ENCODE measurements at places on chromosomes 2 and 18.

- DNase-seq = no peak
These were observed 100.1 kb upstream of the ST3GAL5 start for GRCh38 chr2:85988914-85989270.

- DNase-seq = no peak
These were observed 1846.4 kb upstream of the PIK3C3 start for GRCh38 chr18:40108596-40108995.

GRCh38 chr2:58268685-58269084 is 27.6 kb upstream of the FANCL start:
- DNase-seq = no peak

GRCh38 chr2:45696708-45697107 is 45.2 kb downstream of the PRKCE start:
- no peak for DNase-seq

- no peak for DNase-seq
These were observed 21.9 kb upstream of the NCK2 start for GRCh38 chr2:105722726-105723297.

DNA sequence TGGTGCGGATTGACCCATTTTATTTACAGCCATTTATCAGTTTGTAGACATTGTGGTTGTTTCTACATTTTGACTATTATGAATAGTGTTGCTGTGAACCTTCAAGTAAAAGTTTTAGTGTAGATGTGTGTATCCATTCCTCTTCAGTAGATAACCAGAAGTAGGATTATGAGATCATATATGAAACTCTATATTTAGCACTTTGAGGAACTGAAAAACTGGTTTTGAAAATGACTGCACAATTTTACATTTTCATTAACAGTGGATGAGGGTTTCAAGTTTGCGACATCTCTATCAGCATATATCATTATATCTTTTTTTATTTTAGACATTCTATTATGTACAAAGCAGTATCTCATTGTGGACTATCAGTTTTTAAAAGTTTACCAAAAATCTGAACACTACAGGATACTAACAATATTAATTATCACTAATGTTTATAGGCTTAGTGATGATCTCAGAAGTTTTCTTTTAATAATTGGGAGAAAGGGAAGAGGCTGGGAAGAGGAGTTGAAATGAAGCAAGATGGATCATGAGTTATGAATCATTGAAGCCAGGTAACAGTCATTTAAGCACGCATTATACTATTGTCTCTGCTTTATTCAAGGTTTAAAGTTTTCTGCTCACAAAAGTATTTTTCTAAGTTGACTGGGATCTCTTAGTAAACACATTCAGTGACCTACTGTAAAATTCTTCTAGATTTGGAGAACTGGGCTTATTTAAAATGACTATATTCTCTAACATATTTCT is 329.0 kb upstream of the LRATD1 start:
- no peak for DNase-seq

GRCh38 chr2:140201572-140201971 is 1421.4 kb upstream of the NXPH2 start:
- DNase-seq = no peak

DNA sequence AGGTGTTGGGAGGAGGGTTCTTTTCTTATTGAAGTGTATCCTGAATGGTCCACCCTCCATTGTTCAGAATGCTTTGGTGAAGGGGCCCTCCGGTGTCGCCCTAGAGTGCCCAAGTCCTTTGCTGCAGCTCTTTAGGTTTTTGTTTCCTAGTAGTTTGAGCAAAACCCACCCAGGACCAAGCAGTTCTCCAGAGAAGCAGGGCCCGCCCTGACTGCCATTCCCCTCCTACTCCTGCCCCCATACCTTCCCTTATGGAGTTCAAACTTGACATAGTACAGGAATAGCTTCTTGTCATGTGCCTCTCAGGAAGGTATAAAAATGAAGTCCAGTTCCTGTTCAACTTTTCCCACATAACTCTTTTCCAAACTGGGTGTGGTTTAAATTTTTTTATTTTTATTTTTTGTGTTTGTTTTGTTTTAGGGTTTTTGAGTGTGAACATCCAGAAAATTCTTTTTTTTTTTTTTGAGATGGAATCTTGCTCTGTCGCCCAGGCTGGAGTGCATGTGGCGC is 5.6 kb downstream of the MERTK start:
- no peak for DNase-seq

GRCh38 chr2:234818937-234819336 is 132.9 kb upstream of the SH3BP4 start:
- DNase-seq = no peak

DNA sequence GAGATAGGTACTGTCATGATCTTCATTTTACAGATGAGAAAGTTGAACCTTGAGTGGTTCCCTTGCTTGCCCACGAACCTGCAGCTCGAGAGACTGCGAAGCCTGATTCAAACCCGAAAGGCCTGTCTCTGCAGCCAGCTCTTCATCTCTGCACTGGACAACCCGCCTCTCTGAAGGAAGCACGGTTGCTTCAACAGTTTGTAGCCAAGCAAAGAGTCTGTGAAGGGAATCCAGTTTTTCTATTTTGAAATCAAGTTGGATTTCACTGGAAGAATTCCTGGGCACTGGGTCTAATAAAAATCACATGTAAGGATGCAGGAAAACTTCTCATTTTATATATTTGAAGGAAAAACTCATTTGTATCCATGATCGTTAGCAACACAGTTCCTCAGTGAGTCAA is 21.3 kb upstream of the ICOS start:
- no peak for DNase-seq

DNA sequence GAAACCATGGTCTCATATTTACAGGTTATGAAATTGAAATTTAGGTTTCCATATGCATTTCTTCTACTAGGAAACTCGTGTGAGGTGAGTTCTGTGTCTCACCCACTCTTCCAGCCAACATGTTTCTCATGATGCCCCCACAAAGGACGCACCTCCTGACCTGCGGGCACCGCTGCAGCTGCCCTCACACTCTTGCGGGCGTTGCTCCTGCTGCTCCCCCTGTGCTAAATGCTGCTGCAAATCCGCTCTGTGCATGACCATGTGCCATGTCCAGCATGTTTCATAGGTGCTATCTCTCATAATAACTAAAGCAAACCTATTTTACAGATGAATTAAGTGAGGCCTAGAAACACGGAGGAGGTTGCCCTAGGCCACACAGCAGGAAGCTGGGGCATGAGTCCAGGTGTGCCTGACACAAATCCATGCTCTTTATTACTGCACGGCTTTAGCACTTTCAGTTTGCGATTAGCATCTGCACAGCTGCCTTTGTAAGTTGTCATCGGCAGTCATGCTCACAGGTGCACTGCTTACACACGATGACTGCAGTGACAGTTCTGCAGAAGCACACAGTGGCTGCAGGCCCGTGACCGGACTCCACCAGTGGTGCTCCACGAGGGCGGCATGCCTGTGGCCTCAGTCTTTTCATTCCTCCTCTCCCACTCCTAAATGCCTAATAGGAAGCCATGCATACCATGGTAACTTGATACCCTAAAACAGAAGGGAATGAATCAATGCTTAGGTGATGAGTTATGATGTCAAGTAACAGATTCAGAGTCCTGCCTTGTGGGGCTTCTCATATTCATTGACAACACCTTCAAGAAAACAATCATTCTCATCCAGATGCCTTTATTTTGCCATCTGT is 14.9 kb upstream of the GALR1 start:
- no peak for DNase-seq

DNA sequence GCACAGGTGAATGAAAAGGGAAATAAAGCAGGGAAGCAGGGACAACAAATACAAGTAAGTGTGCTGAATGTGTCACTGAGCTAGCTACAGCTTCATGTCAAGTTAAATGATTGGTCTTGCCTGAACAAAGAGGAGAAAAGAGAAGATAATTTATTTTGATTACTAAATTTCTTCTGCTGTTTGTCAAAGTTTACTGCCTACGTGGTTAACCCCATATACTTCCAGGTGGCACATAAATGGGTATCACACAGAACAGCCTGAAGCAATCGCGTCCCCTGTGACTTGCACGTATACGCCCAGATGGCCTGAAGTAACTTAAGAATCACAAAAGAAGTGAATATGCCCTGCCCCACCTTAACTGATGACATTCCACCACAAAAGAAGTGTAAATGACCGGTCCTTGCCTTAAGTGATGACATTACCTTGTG is 434.2 kb downstream of the LRRTM4 start:
- no peak for DNase-seq

DNA sequence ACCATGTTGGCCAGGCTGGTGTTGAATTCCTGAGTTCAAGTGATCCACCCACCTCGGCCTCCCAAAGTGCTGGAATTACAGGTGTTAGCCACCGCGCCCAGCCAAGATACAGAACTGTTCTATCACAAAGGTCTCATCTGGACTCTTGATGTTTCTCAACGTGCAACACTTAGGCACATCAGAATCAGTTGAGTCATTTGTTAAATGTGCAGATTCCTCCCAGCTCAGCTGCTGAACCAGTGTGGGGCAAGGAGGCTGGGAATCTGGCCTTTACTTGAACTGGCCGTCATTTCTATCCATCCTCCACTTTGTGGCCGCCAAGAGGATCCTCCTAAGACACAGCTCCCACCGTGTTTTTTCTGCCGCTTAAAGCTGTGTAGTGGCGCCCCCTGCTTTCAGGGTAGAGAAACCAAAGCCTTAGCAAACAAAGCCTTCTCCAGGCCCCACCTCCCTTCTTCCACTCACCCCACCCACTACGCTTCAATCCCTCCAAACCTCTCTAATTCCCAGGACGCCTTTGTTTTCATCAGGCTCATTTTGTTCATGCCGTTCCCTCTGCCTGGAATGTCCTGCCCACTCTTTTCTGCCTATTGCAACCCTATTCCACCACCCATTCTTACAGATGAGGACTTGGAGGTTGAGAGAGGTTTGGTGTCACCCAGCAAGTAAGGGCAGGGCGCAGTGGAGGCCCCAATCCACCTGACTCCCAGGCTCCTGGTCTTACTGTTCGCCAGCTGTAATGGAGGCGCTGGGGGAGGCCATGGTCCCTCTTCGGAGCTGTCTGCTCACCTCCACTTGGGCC is 776 bp upstream of the SPEG start:
- DNase-seq = peak; percentile 29

- DNase-seq = no peak
These were observed 12.3 kb downstream of the KLF7 start for GRCh38 chr2:207153266-207153975.

DNA sequence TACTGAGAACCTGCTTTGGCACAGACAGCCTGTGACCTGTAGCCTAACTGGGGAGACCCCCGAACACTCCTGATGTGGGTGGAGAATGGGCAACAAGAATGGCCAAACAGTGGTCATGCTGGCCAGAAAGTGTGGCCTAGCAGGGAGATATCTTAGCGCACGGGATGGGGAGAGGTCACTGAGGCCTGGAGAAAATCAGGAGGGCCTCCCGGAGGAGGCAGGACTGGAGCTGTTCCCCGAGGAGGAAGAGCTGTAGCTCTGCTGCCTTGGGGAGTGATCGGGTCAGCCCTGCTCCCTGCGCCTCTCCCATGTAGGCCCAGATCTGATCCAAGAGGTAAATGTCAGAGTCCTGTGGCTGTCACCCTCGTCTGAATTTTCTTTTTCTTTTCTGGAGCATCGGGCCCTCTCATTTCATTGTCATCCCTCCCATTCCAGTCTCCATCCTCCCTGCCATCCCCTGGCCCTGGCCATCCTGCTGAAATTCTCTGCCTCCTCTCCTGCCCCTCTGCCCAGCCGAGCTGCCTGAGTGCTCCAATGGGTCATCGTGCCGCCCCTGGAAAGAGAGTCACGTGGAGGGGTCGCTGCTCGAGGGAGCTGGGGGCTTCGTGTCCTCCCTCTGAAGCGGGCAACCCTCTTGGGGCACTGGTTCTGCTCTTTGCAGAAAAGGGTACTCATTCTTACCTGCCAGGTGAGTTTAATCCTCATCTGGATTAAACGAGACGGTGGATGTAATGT is 242.9 kb downstream of the HAUS1 start:
- DNase-seq = no peak

DNA sequence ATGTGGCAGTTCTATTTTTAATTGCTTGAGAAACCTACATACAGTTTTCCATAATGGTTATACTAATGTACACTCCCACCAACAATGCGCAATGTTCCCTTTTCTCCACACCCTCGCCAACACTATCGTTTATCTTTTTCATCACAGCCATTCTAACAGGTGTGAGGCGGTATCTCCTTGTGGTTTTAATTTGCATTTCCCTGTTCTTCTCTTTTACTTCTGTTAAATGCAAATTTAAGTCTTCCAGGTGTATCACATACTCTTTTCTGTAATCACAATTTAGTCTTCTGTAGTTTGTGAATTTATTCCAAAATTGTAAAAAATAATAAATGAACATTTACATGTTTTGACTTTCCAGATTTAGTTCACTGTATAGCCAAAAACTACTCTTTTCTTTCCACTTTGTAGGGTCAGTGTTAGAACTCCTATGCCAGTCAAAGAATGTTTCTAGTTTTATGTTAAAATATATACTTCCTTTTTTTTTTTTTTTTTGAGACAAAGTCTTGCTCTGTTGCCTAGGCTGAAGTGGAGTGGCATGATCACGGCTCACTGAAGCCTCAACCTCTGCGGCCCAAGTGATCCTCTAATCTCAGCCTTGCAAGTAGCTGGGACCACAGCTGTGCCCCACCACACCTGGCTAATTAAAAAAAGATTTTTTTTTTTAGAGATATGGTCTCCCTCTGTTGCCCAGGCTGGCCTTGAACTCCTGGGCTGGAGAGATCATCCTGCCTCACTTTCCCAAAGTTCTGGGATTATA is 15.4 kb upstream of the ACYP2 start:
- DNase-seq = no peak

DNA sequence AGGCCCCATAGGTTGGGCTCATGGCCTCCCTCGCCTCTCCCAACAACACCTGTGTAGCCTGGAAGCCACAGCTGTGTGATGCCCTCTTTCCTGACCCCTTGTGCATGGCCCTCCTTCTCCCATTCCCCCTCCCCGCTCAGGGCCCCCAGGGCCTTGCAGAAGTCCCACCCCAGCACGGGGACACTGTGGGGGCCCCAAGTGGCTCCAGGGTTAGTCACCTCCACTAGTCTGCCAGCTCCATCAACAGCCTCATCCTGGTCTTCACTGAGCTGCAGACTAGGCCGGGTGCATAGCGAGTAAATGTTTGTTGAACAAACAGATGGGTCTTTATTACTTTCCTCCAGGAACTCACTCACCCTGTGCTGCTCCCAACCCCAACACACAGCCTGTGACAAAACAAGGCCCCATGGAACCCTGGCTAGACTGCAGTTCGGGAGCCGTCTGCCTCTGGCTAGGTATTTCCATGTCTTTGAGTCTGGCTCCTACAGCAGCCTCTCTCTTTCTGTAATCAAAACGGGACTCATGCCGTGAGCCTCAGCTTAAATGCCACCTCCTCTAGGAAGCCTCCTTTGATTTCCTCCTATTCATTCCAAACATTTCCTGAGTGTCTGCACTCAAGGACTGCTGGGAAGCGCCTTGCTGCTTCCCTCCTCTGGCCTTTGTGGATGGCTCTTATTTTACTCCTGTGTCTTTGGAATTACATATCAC is 109.9 kb upstream of the ID2 start:
- no peak for DNase-seq

- no peak for DNase-seq
These were observed 680.9 kb downstream of the SATB2 start for GRCh38 chr2:198776616-198777406.
